ENCODE measurements at places on chromosomes 6 and 20. TPM values are rescaled to one million over a fixed set of nuclear protein-coding genes. Genes with fewer than 3 reads are reported as not detected.

- DNase-seq, result no peak
These were observed 1.8 kb downstream of the GJA1 start for GRCh38 chr6:121436960-121437850.

GRCh38 chr6:26016963-26017631 lies 54.5 kb downstream of the TRIM38 start:
- no peak for DNase-seq

Gene PI16
- total RNA-seq, result not detected

- no peak for DNase-seq
These were observed 3.9 kb upstream of the CLDN20 start for GRCh38 chr6:155259897-155260296.

Gene FAM162B
- total RNA-seq, result not detected

DNA sequence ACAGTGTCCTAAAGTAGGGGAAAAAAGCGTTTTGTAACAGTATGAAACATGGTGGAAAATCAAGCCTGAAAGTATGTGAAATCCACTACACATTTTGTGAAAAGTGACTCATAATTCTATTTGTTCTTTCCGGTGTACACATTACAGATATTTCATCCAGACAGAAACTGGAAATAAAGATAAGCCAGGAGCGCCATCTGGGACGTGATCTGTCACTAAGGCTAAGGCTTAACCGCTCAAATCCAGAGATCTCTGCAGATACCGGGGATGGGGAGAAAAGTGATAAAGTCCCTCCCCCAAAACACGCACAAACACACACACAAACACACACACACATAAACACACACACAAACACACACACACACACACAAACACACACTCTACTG lies 26.6 kb upstream of the SRSF6 start:
- DNase-seq, result no peak

GRCh38 chr6:129776542-129777330 lies 66.8 kb upstream of the ARHGAP18 start:
- DNase-seq, result no peak

DNA sequence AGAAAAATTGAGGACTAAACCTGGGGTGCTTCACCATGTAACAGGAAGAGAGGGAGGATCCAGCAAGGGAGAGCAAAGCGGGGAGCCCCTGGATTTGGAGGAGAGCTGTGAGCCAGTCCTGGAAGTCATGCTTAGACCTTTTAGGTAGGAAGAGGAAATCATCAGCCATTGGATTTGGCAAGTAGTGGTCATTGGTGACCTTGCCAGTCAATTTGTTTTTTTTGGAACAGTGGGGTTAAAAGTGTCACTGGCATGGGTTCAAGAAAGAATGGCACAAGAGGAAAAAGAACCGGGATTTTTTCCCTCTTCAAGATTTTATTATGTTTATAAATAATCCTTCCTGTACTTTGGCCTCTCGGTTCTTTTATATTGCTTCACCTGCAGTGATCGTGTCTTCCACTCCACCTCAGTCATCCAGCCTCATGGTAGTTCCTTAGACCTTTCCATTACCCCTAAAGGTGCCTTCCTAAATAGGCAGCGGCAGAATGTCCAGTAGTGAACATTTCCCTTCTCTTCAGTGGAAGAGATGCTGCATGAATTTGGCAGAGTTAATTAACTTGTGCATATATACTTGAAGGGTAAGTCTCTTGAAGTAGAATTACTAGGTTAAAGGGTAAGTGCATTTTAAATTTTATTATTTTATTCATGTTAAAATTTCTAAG lies 124.7 kb downstream of the QKI start:
- DNase-seq, result no peak

GRCh38 chr6:30154709-30155519 lies 6.1 kb downstream of the TRIM10 start:
- DNase-seq, result no peak

DNA sequence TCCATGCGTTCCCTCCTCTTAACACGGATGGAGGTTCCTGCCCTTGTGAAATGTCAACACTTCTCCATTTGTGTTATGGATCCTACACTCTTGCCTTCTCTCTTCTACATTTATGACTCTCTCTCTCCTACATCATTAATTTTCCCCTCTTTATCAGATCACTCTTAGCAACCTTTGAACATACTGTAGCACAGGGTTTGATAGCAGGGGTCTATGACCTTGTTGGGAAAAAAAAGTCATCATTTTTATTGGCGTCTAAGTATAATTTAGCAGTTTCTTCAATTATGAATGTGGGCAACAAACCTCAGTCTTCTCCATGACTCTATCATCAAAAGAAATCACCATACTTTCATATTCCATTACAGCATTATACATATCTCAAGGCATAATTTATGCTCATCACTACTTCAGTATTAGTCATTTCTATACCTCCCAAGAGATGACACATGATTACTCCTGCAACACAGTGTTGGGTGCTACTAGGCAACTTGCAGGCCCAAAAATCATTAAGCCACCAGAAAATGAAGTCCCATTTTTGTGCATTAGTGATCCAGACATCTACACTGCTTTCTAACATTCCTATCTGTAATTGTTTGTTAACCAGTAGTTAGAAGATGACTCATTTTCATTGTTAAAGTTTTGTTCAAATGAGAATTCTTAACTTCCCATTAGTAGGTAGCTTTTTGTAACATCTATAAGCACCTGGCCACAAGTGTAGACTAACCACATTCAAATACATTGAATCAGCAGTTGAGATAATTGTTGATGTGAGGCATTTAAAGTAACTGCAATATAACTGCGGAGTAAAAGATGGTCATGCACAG lies 9.5 kb downstream of the CYP39A1 start:
- no peak for DNase-seq

DNA sequence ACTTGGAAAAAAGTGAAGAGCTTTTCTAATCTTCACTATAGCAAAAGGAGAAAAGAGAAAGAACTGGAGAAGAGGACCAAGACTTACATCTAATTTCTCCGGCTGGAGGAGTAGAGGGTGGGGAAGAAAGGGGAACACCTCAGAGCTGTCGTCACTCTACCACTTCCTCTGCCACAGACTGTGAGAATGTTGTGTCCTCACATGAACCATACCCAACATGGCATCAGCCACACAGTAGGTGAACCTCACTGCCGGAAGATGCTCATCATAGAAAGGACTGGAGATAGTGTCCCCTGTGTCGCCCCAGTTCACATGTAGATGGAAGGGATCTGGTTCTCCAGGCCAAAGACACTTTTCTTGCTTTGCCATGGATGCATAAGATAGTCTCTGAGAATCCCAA lies 604.4 kb upstream of the NOX3 start:
- DNase-seq, result no peak

Gene TMEM74B
- 0.36 TPM for total RNA-seq

Measured in activated T-helper 1 cell treated with anti-CD3 and anti-CD28 coated beads, Interleukin-12 subunit alpha, Interleukin-12 subunit beta, Interleukin-2, Interleukin-4 antibody, amounts not matched to agents 30 ng/mL and 10 ng/mL and 1 ng/mL, durations not matched to agents 14 hours and 24 hours and 36 hours (primary cell).